ENCODE measurements at places on chromosomes 6 and 20. TPM values are rescaled to one million over a fixed set of nuclear protein-coding genes. Genes with fewer than 3 reads are reported as not detected.

Gene MYH7B
- 1.6 TPM for polyA plus RNA-seq

Gene BHLHE23
- polyA plus RNA-seq: not detected

- no peak for DNase-seq
Observed at GRCh38 chr6:88815491-88815890, 147.9 kb downstream of the RNGTT start.

DNA sequence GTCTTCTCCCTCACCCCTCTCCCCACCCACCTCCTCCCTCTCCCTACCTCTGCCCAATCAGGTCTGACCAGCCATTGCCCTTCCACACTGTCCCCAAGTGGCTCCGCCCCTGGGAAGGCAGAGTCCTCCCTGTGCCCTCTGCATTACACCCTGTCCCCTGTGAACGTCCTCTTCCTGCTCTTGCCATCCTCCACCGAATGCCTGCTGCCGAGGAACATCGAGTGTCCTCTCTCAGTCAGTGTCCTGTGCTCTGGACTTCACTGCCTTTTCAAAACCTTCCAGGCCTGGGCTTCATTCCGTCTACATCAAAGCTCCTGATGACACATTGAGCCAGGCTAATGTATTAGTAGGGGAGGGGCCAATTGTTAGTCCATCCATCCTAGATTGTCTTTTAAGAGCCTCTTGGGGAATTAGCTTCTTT is 3.3 kb upstream of the PACSIN1 start:
- no peak for DNase-seq

DNA sequence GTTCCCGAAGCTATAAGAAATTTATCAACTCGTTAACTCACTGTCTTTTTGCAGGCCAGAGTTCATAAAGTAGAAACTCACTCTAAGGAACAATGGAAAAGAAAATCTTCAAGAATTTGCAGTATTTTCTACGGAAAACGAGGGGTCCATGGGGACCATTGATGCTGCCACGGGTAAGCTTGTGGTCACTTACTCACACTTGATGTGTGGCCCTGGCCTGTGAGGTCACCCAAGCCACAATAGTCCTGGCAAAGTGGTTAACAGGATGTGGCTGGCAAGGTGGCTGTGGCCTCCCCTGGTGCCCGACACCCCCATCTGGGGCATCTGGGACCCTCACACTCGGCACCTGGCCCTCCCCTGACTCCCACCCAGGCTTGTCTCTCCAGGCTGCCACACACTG is 123.4 kb downstream of the C6orf118 start:
- DNase-seq: no peak

Measured in left kidney (tissue), 8 donors.